ENCODE measurements at places on chromosomes 1 and 21.
A peak's percentile ranks its signal among the peaks of the same experiment; 100 is the strongest.

GRCh38 chr1:219085988-219086387, 87.7 kb upstream of the LYPLAL1 start:
- no peak for DNase-seq

GRCh38 chr1:245771511-245772281, 616.9 kb downstream of the KIF26B start:
- DNase-seq = no peak

GRCh38 chr1:41072051-41072450, 50.5 kb upstream of the SLFNL1 start:
- no peak for DNase-seq

- no peak for DNase-seq
Observed at GRCh38 chr1:23249787-23250454, 32.6 kb upstream of the HTR1D start.

DNA sequence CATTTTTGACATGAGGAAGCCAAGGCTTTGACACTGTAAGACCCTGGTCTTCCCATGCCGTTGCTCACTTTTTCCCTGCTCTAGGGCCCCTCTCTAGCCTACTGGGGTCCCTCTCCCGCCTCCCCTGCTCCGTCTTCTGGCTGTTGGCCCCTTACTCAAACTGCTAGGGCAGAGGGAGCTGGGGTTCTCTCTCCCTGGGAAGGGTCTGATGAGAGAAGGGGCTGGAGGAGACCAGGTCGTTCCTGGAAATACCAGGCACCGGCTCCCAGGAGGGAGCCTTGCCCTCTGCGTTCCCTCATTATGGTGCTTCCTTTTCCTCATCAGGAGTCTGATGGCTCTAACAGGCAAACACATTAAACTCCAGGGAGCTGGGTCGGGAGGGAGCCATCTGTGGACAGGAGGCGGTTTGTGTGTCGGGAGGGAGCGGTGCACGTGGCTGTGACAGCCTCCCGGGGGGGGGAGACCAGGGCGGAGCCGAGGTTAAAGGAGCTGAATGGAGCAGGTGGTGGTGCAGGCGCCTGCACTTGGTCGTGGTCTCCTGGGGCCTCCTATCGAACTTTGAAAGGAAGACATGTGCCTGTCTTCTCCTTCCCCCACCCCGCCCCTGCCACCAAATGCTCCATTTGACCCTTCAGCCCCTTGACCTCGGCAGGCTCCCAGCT, 35.4 kb upstream of the LHX4 start:
- DNase-seq = no peak

DNA sequence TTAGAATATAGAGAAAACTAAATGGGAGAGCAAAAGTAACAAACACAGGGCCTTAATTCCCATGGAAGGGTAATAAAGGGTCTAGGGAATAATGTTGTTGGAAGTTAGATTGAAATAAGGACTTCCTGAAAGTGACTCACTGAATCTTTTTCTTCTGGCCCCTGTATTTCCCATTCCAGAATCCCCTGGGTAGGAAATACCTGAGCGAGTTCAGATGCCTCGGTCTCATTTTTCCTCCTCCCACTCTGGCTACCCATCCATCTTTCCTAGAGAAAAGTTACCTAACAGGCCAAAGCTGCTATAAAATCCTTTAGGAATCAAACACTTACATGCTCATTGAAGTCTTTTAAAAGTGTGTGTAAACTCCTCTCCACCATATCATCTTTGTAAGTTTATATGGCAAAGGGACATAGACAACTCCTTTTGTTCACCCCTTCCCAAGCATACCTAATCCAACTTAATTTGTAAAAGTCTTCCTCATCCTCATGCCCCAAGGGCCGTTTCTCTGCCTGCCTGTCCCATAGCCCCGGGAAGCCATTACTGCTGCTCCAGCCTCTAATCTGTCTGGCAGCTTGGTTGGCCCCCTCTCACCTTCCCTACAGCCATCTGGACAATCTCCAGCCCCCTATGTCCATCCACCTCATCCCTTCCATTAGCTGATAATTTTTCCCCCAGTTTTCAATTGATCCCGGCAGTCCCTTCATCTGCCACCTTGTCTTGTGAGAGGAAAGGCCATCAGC, 3.3 kb upstream of the MEF2D start:
- no peak for DNase-seq

DNA sequence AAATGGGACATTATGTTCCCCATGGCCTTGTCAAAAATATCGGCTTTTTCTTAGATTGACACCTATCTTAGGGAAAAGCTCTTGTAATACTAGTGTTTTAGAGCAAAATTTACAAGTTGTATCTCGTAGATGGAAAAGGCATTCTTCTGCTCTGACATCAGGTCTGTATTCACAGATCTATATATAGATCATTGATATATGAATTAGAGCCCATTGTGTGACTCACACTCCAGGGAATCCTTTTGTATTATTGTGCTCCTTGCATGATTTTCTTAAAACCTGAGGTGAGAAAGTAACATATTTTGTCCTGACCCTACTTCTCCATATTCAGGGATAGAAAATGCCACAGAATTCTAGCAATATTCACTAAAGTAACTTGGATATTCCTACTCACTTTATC, 1160.8 kb upstream of the B3GALT2 start:
- DNase-seq = no peak

- no peak for DNase-seq
Observed at GRCh38 chr1:228737601-228738041, 2.3 kb downstream of the RHOU start.

- DNase-seq = no peak
Observed at GRCh38 chr21:33848249-33848953, 67.2 kb downstream of the ATP5PO start.

GRCh38 chr1:153526132-153526543, 9.7 kb downstream of the S100A6 start:
- DNase-seq = peak; percentile 69
